ENCODE measurements at places on chromosomes 3 and 15.

DNA sequence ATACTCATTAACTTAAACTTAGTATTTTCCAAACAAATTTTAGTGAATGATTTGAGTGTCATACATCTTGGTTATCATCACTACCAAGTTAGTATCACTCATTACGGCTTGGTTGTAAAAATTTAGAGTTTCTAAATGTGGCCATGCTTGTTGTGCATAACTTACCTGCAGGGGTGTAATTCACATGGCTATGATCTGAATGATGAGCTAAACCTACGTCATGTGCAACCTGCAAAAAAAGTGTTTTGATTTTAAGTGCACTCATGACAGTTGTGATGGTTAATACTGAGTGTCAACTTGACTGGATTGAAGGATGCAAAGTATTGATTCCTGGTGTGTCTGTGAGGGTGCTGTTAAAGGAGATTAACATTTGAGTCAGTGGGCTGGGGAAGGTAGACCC lies 17.6 kb upstream of the CLDN16 start:
- H3K27me3 ChIP-seq, result no peaks in the 10 kb centered on the region
- no peak overlapping the region for H3K4me3 ChIP-seq
- no peaks in the 10 kb centered on the region for H3K36me3 ChIP-seq
- peaks cover 14% of the 10 kb centered on the region for H3K4me1 ChIP-seq
- no peak overlapping the region for H3K27ac ChIP-seq

DNA sequence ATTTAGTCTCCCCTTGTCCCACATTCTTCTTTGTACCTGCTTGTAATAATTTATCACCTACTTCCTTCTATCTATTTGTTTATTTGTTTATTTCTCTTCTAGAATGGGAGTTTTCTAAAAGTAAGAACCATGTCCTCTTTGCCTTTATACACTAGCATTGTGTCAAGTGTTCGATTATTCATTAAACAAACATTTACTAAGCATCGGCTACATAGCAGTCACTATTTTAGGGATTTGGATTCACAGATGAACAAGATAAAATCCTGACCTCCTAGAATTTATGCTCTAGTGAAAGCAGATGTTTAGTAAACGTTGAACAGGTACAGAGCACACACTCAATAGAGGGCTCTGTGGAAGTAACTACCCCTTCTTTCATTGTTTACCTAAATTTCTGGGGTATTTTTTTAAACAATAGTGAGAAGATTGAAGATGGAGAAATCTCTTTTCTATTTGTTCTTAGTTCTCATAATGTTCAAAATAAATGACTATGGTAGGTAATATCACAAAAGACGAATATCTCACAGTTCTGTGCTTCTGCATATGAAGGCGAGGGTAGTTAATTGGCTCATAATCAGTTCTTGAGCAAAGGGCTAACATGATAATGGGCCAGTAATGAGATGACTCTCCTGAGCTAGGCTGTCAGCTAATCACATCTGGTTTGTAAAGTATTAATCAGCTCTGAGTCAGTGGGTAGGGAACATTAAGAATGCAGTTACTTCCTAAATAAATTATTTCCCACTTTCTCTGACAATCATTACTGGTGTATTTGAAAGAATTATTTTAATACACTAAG lies 111.9 kb downstream of the SLC9A9 start:
- H3K27ac ChIP-seq, result no peak overlapping the region
- H3K36me3 ChIP-seq, result no peaks in the 10 kb centered on the region
- H3K27me3 ChIP-seq, result no peaks in the 10 kb centered on the region
- no peak overlapping the region for H3K4me3 ChIP-seq
- H3K4me1 ChIP-seq, result no peaks in the 10 kb centered on the region

DNA sequence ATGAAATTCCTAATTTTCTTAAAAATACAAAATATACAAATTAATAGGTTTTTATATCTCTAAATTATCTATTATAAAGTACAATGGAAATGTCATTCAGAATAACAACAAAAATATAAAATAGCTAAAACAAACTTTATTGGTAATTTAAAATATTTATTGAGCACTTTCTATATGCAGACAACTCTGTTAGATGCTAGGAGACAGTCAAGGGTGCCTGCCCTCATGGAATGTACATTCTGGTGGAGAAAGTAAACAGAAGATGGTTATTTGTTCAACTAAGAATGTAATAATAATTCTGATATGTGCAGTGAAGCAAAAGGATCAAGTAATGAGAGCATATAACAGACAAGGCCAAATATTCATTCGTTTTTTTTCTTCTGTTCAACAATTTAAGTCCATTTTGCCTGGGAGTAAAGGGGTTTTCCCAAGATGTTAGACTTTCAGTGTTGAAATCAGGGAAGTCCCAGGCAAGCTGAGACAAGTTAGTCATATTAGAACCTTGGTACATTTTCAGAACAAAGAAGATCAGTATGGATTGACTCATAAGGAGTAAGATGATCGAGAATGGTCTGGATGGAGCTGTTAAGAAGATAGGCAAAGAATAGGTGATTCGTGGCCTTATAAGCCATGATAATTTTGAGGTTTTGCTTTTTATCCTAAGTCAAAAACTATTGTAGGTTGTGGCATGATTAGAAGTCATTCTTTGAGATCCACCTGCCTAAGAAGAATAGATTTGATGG lies 150.2 kb upstream of the MLF1 start:
- no peak for DNase-seq
- peaks cover 5% of the 10 kb centered on the region for H3K4me1 ChIP-seq
- H3K4me3 ChIP-seq, result no peak overlapping the region
- H3K27ac ChIP-seq, result no peak overlapping the region

- no peak for DNase-seq
- peaks cover 2% of the 10 kb centered on the region for H3K36me3 ChIP-seq
- H3K4me3 ChIP-seq, result no peak overlapping the region
These were observed 79.3 kb upstream of the SKOR1 start for GRCh38 chr15:67746022-67746421.

DNA sequence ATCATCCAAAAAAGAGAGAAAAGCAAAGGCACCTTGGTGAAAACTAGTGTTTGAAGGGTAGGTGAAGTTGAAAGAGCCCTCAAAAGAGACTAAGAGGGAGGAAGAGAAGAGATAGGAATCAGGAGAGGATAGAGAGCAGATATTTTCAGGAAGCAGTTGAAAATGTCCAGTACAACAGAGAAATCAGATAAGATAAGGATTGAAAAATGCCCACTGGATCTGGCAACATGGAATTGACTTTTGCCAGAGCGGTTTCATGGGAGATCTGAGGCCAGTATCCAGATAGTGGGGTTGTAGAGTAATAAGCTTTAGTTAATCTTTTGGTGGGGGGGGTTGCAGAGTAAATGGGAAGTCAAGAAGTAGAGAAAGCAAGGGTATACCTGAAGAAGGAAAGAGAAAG lies 337.4 kb downstream of the IL5RA start:
- H3K4me3 ChIP-seq, result no peak overlapping the region
- peaks cover 7% of the 10 kb centered on the region for H3K4me1 ChIP-seq
- no peaks in the 10 kb centered on the region for H3K27me3 ChIP-seq

- no peak overlapping the region for H3K27ac ChIP-seq
- H3K4me3 ChIP-seq, result no peak overlapping the region
- H3K36me3 ChIP-seq, result peaks cover 17% of the 10 kb centered on the region
- H3K27me3 ChIP-seq, result no peaks in the 10 kb centered on the region
- no peak for DNase-seq
- no peaks in the 10 kb centered on the region for H3K4me1 ChIP-seq
These were observed 87.0 kb upstream of the MYO5C start for GRCh38 chr15:52382647-52383046.

GRCh38 chr3:143035466-143036211 lies 34.3 kb downstream of the U2SURP start:
- H3K27me3 ChIP-seq, result no peaks in the 10 kb centered on the region
- no peak for DNase-seq
- H3K36me3 ChIP-seq, result peaks cover 23% of the 10 kb centered on the region
- no peak overlapping the region for H3K27ac ChIP-seq

- H3K4me1 ChIP-seq, result peaks cover 5% of the 10 kb centered on the region
- H3K27ac ChIP-seq, result no peak overlapping the region
- H3K4me3 ChIP-seq, result no peak overlapping the region
These were observed 25.5 kb upstream of the NUDT16 start for GRCh38 chr3:131356006-131356595.

- H3K4me3 ChIP-seq, result no peak overlapping the region
- no peak for DNase-seq
- no peaks in the 10 kb centered on the region for H3K36me3 ChIP-seq
- no peak overlapping the region for H3K27ac ChIP-seq
- peaks cover 5% of the 10 kb centered on the region for H3K4me1 ChIP-seq
- H3K27me3 ChIP-seq, result peaks cover 1% of the 10 kb centered on the region
These were observed 217.0 kb downstream of the ZNF621 start for GRCh38 chr3:40741729-40742128.

DNA sequence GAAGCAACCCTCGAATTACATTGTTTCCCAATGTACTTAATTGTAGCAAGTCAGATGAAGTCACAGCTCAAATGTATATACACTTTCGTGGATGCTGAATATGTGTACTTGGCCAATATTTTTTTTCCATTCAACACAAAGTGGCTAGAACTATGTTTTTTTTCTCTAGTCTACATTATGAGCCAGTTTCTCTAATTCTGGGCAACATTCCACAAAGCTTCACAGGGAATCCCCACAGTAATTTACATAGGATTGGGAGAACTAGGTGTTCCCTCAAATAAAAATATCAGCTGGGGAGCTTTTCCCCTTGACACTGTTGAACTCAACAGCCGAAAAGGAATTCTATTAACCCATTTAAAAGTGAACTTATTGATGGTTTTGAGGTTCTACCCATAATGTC lies 493.1 kb downstream of the MECOM start:
- H3K36me3 ChIP-seq, result no peaks in the 10 kb centered on the region
- H3K27me3 ChIP-seq, result no peaks in the 10 kb centered on the region
- H3K4me3 ChIP-seq, result no peak overlapping the region
- H3K4me1 ChIP-seq, result peaks cover 17% of the 10 kb centered on the region

DNA sequence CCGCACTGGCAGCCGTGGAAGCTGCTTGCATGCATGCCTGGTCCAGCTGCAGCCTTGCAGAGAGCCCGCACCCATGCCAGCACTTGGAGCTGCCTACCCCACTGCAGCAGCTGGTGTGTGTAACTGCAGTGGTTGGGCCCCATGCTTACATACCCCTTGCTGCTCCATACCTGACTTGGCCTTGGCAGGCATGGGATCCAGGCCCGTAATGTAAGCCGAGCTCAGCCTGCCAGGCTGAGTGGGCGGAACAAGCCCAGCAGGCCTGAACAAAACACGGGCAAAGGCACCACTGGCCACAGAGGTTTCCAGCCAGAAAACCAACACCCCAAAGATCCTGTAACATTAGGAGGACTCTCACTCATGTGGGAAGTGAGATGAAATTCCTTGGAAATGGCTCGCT lies 48.3 kb downstream of the SLC6A20 start:
- H3K27me3 ChIP-seq, result no peaks in the 10 kb centered on the region
- H3K27ac ChIP-seq, result no peak overlapping the region
- no peak for DNase-seq

- H3K4me3 ChIP-seq, result no peak overlapping the region
- H3K27me3 ChIP-seq, result peaks cover 17% of the 10 kb centered on the region
- H3K4me1 ChIP-seq, result peaks cover 5% of the 10 kb centered on the region
- no peak for DNase-seq
- H3K27ac ChIP-seq, result no peak overlapping the region
These were observed 79.8 kb upstream of the NR2E3 start for GRCh38 chr15:71730277-71731144.

GRCh38 chr15:27017168-27017809 lies 46.3 kb downstream of the GABRG3 start:
- peaks cover 8% of the 10 kb centered on the region for H3K27me3 ChIP-seq
- H3K36me3 ChIP-seq, result no peaks in the 10 kb centered on the region
- DNase-seq, result peak; percentile 64
- no peak overlapping the region for H3K4me3 ChIP-seq
- no peaks in the 10 kb centered on the region for H3K4me1 ChIP-seq
- no peak overlapping the region for H3K27ac ChIP-seq

GRCh38 chr3:188106887-188107830 lies 46.8 kb upstream of the LPP start:
- DNase-seq, result no peak
- peaks cover 2% of the 10 kb centered on the region for H3K4me1 ChIP-seq

DNA sequence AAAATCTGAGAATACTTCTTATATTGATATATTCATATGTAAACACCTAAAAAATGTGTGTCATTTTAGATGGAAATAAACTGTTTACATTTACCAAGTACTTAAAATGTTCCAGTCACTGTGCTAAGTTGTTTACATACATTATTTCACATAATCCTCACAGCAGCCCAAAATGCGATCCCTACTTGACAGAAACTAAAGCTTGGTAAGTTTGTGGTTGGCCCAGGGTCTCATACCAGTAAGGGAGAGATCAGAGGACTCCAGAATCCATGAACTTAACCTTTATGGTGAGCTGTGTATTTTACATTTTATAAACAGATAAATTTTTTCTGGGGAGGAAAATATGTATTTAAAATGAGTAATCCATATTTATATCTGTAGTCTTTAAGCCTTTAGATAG lies 51.2 kb downstream of the SLC25A26 start:
- H3K27ac ChIP-seq, result no peak overlapping the region
- no peaks in the 10 kb centered on the region for H3K27me3 ChIP-seq

GRCh38 chr3:45332493-45332892 lies 55.9 kb upstream of the LARS2 start:
- DNase-seq, result no peak
- H3K27me3 ChIP-seq, result peaks cover 23% of the 10 kb centered on the region
- no peaks in the 10 kb centered on the region for H3K4me1 ChIP-seq
- no peaks in the 10 kb centered on the region for H3K36me3 ChIP-seq

DNA sequence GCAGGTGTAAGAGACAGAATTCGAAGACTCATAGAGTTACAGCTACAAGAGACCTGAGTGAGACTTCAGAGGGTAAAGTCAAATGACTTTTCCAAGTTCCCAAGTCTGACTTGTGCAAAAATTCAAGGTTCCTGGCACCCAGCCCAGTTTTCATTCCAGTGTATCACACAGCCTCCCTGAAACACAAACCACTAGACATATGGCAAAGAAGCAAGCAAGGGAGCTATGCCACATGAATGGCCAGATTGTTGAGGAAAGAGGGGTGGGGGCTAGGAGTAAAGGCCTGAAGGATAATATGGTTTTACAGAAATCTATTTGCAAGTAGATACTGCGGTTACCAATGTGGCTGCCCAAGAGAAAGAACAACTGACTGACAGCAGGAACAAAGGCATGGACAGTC lies 301.2 kb downstream of the MECOM start:
- H3K36me3 ChIP-seq, result no peaks in the 10 kb centered on the region
- no peak overlapping the region for H3K4me3 ChIP-seq
- peak overlapping the region; percentile 62 for H3K27ac ChIP-seq
- DNase-seq, result no peak
- peaks cover 50% of the 10 kb centered on the region for H3K4me1 ChIP-seq

GRCh38 chr3:168828014-168828413 lies 732.3 kb upstream of the GOLIM4 start:
- no peak overlapping the region for H3K4me3 ChIP-seq
- DNase-seq, result no peak
- H3K27ac ChIP-seq, result no peak overlapping the region
- peaks cover 3% of the 10 kb centered on the region for H3K36me3 ChIP-seq

Data from progenitor cell of endocrine pancreas (in vitro differentiated cells).